Neuronal stem cell (in vitro differentiated cells): ENCODE measurements at places on chromosomes 16 and 17.
A peak's percentile ranks its signal among the peaks of the same experiment; 100 is the strongest.

- no peak for DNase-seq
These were observed 579.3 kb upstream of the CDH8 start for GRCh38 chr16:62615526-62615925.

GRCh38 chr17:51995797-51996403 is 162.6 kb downstream of the CA10 start:
- DNase-seq, result no peak

DNA sequence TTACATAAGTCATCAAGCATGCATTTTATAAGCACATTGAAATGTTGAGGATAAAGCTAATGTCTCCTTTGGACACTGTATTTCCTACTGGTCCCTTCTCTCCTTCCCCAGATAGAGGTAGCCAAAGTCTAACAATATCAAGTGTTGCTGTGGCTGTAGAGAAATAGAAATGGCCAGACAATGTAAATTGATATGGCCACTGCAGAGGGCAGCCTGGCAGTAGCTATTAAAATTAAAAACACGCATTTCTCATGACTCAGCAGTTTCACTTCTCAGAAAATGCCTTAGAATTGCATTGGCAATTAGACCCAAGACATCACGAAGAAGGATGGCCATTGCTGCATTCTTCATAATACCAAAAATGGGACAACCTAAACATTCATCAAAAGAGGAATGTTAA is 46.8 kb upstream of the MRTFB start:
- no peak for DNase-seq

GRCh38 chr16:56514845-56515244 is 5.0 kb downstream of the BBS2 start:
- no peak for DNase-seq

DNA sequence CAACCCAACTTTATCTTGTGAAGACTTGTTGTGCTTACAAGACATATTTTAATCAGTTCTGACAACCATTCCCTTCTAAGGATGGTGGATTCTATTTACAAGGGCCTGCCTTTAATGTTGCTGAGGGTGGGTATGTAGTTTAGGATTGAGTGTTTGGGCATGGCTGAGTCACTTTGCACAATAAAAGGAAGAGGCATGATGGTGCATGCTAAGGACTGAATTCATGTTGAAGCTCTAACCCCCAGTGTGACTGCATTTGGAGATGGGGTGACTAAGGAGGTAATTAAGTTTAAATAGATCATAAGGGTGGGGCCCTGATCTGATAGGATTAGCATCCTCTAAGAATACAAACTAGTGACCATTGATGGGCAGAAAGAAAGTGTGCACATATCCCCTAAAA is 196.1 kb upstream of the HS3ST3A1 start:
- no peak for DNase-seq

DNA sequence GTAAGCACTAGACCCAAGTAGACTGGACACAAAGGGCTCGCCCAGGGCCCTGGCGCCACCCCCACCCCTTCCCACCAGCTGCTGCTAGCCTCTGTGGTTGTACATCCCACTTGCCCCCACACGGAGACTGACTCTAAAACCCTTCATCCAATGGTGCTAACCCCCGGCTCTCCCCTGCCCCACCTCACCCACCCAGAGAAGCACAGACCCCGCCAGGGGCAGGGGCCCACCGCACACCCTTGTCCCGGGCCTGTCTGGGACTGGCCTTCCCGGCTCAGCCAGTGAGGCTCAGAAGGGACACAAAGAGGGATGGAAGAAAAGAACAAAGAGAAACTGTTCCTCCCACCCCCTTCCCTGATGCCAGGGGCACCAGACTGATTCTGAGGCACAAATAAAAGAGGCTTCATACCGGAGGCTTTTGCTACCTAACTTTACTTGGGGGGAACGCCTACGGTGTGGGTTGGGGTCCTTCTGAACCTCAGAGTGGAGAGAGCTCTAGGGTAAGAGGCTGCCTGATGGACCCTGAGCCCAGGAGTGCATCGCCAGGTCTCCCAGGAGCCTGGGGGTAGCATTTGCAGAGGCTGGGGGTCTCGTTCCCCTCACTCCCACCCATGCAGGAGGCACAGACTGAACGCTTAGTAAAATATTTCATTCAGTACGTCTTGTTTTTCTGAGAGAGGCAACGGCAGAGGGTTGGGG is 8.2 kb downstream of the CORO6 start:
- DNase-seq, result no peak

DNA sequence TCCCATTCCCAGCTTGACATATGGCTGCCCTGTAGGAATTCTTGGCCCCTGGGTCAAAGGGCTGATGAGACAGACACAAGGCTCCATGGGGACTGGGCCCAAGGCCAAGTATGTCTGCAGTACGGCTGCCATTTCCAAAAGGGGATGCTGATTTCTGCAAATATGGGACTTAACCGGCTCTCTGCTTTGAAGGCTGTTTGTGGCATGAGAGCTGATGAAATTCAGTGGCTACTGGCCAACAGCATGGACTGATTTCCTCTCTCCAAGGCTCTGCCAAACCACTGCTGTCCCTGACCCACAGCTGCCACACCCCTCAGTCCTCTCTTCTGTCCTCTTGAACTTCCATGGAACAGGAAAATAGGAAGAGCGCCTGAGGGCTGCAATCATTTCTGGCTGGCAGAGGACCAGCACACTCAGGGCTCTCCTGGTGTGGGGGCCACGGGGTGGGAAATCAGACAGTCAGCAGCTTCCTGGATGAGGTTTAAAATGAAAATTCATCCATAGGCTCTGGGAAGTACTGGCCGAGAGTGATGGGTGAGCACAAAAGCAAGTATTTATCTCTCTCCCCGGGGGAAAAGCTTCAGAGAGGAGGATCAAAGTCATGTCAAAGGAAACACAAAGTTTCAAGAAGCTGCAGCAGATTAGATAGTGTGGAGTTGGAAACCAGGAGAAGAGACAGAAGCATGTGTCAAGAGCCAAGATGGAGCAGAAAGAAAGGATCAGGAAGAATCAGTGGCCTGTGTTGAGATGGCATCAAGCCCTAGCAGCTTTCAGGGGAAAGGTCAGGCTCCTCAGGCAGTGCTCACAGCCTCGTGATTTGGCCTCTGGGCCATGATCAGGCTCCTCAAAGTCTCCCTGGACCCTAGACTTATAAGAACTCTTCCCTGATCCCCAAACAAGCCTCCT is 64.1 kb upstream of the SREBF1 start:
- DNase-seq, result no peak

DNA sequence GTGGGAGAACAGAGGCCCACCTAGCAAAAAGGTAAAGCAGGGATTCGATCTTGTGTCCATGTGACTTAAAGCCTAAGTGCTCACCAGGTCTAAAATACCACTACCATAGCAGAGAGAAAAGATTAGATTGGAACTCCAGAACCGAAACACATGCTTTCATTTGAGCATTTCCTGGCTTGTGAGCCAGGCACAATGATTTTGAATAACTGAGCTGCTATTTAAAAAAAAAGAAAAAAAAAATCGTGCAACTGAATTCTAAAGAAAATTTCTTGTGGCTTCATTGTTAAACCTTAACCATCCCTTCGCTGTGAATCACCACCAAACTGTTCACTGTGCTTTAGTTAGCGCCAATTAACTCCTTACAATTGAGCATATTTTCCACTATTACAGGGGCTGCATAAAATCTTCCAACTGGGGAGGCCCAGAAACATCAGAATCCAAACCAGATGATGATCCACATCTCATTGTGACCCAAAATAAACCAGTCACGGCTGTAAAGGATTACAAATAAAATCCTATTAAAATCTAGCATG is 366.4 kb upstream of the ERCC4 start:
- no peak for DNase-seq

DNA sequence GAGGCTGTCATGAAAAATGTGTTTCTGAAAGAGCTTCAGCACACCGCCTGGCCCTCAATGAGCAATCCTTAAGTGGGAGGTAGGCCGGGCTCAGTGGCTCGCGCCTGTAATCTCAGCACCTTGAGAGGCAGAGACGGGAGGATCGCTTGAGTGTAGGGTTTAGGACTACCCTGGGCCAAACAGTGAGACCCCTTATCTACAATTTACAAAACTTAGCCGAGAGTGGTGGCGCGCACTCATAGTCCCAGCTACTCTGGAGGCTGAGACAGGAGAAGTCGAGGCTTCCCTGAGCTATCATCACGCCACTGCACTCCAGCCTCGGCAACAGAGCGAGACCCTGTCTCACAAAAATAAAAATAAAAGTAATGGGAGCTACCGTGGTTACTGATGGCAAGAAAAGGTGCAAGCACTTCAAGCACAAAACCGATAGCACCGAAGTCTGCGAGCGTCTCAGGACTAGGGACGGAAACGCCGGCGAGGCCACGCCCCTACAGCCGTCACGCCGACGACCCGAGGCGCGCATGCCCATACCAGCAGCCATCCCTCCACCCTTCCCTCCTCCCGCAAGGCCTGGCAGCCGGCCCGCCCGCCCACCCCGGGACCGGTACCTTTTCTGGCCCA is 607 bp downstream of the THUMPD1 start:
- peak; percentile 54 for DNase-seq

GRCh38 chr17:40598619-40599467 is 33.6 kb upstream of the CCR7 start:
- DNase-seq, result no peak

DNA sequence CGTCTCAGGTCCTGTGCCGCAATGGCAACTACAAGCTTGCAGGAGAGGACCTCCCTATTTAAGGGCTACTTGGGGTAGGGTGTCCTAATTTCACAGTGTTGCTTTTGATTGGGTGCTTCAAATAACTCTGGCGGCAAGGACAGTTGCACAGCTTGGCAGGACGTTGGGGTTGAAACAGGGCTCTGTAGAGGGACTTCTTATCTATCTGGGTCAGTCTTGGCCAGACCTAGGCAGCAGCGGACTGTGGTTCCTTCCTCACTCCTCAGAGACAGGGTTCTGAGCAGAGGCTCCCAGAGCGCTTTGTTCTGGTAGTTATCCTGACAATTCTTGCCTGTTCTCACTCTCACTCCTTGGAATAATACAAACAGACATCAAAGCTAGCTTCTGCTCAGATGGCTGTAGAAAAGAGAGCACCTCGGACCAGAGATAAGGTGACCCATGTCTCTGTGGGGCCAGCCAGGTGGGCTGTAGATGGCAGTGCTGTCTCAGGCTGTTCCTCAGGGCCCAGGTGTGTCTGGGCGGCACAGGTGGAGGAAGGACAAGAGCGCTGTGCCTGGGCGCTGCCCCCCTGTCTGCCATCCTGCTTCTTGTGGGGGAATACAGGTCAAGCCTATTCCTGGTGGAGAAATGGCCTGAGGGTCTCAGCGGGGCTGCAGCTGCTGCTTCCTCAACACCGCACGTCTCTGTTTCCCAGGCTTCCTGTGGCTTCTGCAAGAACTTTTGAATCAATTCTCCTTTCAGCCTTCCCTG is 61.0 kb downstream of the PLD6 start:
- no peak for DNase-seq

DNA sequence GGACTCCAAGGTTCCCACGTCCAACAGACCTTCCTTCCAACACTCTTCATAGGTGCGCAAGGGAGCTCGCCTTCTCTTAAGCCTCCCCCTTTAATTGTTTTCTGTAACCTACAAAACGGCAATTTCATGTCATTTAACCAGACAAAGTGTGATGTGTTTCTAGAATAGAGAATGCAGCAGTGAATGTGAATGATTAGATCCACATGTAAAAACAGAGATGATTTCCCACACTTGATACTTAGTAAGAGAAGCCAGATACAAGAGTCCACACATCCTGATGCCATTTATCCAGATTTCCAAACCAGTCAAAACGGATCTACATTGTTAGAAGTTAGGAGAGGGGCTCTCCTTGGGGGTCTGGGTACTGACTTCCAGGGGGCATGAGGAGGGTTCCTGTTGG is 89.3 kb downstream of the IRF8 start:
- DNase-seq, result no peak

GRCh38 chr17:9086577-9086976 is 65.3 kb downstream of the NTN1 start:
- no peak for DNase-seq

GRCh38 chr17:35295686-35296085 is 52.8 kb downstream of the SLFN5 start:
- DNase-seq, result no peak

DNA sequence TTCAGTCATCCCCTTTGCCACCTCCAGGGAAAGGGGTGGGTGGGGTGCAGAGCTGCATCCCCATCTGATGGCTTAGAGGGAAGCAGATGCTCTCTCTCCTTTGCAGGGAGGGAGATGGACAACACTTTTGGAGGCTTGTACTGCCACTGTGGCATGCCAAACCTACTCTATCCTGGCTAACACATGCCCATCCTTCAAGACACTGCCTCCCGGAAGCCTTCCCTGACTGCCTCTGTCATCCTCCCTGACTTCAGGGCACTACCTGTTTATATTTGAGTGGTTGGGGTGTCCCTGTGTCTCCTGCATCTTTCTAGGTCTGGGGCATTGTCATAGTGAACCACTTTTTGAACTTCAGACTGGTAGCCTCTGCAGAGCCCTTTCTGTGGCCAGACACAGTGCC is 202.3 kb downstream of the ZNF423 start:
- DNase-seq, result no peak

DNA sequence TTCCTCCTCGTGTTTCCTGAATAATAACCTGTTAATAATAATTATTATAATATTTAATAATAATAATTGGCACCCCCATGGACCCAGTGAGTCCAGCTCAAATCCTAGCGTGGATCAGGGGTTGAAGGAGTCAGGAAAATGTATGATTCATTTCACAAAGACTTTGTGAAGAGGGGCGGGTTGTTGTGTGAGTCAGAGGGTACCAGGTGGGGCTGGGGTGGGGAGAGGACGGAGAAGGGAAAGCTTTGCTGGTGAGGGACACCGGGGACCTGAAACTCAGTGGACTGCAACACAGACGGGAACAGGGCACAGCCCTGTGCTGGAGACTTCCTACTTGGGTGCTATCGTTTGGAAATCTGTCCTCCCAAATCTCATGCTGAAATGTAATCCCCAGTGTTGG is 3.1 kb upstream of the ADORA2B start:
- no peak for DNase-seq

DNA sequence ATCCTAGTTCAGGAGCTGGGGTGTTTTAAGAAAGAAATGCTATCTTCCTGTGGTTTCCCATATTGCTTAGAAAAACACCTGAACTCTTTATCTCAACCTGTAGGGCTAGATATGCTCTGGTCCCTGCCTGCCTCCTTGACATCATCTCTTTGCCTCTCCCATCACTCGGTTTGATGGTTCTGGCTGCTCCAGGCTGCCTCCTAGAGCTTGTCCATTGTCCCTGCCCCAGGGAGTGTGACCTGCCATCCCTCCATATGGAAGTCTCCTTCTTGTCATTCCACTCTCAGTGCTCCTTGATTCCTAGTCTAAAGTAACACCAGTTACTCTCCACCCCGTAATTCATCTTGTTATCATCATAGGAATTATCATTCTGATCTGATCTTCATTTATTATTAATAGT is 369.0 kb upstream of the EEF2KMT start:
- no peak for DNase-seq

GRCh38 chr17:30905742-30906100 is 317 bp downstream of the TEFM start:
- no peak for DNase-seq

GRCh38 chr17:18039535-18040260 is 490 bp downstream of the GID4 start:
- DNase-seq, result peak; percentile 18

GRCh38 chr16:259226-259625 is 16.5 kb downstream of the RGS11 start:
- no peak for DNase-seq

GRCh38 chr17:76417499-76418143 is 33.2 kb downstream of the SPHK1 start:
- no peak for DNase-seq

- no peak for DNase-seq
These were observed 16.9 kb downstream of the SYNRG start for GRCh38 chr17:37592291-37592690.

- no peak for DNase-seq
These were observed 151.0 kb downstream of the VPS53 start for GRCh38 chr17:563616-564015.
